Large intestine (tissue), 12 donors: ENCODE measurements at places on chromosomes 3 and 15. TPM values are rescaled to one million over a fixed set of nuclear protein-coding genes. Genes with fewer than 3 reads are reported as not detected.
A peak's percentile ranks its signal among the peaks of the same experiment; 100 is the strongest.

Gene PRKAR2A
- 28.6 TPM for polyA plus RNA-seq

Gene CKMT1B
- polyA plus RNA-seq: 15.3 TPM

Gene ELL3
- polyA plus RNA-seq: 38.9 TPM

Gene CHRNA3
- polyA plus RNA-seq: 26.6 TPM

Gene CERS3
- polyA plus RNA-seq: 0.15 TPM

DNA sequence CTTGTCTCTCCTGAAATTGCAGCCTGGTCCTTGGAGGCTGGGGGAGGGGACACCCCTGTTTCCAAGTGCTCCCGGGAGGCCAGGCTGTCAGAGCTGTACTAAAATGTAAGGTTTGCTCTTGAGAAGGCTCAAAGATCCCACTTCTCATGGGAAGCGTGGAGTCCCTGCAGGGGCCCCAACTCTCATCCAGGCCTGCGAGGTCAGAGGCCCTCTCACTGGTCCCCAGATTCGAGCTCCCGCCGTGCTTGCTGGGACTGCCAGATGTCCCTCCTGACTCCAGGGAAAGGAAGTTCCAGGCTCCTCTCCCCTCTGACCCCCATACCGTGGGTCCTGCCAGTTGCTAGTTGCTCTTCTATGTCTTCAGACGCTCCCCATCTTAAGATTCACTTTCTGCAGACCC lies 14.5 kb upstream of the ANPEP start:
- DNase-seq: no peak

- no peak for DNase-seq
Measured at GRCh38 chr3:192875971-192876565, 41.6 kb downstream of the MB21D2 start.

GRCh38 chr15:59492389-59493377 lies 54.7 kb downstream of the FAM81A start:
- DNase-seq: peak; percentile 64

- DNase-seq: no peak
Measured at GRCh38 chr3:12751571-12751970, 7.5 kb downstream of the TMEM40 start.

DNA sequence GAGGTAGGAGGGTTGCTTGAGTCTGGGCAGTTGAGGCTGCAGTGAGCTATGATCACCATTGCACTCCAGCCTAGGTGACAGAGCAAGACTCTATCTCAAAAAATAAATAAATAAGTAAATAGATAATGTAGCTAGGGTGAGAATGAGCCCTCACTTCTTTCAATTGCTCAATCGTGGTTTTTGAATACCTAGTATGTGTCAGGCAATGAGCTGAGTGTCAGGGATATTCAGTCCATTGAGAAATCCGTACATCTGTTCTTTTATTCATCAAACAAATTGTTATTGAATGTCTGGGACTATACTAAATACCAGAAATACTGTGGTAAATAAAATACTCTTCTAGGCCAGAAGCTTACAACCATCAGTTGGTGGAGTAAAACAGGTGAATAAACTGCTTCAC lies 6.2 kb upstream of the ZNF148 start:
- DNase-seq: no peak

DNA sequence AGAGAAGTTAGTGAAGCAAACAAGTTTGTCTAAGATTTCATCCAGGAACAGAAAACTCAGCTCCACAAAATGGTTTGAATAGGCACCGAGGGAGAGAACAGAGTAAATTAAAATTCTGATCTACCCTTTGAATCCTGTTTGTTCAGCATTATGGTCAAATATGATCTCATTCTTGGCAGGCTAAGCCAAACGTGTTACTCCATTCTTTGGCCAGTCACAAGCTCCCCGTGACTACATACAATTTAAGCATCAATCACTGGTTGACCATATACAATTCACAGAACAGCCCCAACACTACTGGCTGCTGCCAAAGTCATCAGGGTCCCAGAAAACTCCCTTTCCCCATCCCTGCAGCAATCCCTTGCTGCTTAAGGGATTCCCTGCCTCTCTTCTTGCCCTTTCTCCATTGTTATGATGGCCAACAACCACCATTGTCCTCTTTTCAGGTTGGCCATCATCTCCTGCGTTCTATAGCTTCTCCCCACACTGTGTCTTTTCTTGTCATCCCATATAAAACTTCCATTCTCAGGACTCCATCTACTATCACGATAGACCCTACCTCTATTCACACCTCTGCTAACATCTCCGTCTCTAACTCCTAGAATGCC lies 46.3 kb downstream of the GOLIM4 start:
- no peak for DNase-seq

DNA sequence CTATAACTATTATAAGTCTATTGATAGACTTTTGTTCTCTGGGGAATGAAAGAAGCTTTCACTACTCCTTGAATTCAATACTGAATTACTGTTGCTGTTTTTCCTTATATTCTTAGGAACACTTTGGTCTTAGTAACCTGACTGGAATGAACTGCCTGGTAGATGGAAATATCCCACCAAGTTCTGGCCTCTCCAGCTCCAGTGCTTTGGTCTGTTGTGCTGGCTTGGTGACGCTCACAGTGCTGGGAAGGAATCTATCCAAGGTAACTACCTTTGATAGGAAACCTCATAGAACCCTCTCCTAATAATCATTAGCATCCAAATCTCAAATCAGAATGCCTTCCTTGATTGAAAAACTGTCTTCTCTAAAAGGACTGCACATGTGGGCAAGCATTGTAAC lies 69.1 kb downstream of the GALK2 start:
- DNase-seq: no peak

- DNase-seq: no peak
Measured at GRCh38 chr3:74267131-74267530, 347.3 kb downstream of the CNTN3 start.

DNA sequence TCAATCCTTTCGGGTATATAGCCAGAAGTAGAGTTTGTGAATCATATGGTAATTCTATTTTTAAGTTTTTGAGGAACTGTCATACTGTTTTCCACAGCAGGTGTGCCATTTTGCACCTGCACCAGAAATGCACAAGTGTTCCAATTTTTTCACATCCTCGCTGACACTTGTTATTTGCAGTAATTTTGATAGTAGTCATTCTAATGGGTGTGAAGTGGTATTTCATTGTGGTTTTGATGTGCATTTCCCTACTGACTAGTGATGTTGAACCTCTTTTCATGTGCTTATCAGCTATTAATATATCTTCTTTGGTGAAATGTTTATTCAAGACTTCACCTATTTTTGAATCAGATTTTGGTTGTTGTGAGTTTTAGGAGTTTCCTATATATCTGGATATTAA lies 29.1 kb downstream of the GRM2 start:
- DNase-seq: no peak

DNA sequence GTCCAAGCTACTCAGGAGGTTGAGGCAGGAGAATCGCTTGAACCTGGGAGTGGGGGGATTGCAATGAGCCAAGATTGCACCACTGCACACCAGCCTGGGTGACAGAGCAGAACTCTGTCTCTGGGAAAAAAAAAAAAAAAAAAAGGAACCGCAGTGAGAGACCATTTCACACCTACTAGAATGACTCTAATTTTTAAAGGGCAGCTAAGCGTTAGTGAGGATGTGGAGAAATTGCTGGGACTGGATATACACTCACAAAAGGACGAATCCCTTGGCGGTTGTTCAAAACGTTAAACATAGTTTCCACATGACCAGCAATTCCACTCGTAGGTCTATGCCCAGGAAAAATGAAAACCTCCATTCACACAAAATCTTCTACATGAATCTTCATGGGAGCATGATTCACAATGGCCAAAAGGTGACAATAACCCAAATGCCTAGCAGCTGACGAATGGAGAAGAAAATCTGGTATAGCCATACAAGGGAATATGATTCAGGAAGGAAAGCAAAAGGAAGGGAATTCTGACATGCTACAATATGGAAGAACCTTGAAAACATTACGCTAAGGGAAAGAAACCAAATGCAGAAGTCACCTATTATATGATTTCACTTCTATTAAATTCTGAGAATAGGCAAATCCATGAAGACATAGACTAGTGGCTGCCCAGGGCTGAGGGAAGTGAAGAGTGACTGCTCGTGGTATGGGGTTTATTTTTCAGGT lies 127.0 kb downstream of the CHSY1 start:
- DNase-seq: peak; percentile 25

GRCh38 chr3:49903451-49904424 lies at the start of gene MST1R:
TSS of gene MST1R (minus strand) at chr3:49903873. CDS start at chr3:49903609, 264 bp downstream.
- peak; percentile 90 for DNase-seq

- DNase-seq: no peak
Measured at GRCh38 chr3:63986146-63986545, 37.1 kb downstream of the PSMD6 start.

DNA sequence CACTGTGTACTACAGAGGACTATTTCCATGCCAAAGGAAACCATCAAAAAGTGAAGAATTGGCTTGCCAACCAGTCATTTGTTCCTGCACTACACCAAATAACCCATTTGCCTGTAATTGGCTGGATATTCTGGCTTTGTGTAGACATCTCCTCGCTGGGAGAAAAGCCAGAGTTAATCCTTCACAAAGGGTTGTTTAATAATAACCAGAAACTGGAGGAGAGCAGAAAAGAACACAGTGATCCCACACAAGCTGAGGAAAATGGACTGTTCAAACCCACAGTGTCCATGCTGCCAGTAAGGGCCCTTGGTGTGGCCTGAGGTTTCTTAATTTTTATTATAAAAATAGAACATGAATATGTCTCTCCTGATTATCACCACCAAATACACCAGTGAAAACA lies 294.0 kb downstream of the RORA start:
- DNase-seq: no peak

DNA sequence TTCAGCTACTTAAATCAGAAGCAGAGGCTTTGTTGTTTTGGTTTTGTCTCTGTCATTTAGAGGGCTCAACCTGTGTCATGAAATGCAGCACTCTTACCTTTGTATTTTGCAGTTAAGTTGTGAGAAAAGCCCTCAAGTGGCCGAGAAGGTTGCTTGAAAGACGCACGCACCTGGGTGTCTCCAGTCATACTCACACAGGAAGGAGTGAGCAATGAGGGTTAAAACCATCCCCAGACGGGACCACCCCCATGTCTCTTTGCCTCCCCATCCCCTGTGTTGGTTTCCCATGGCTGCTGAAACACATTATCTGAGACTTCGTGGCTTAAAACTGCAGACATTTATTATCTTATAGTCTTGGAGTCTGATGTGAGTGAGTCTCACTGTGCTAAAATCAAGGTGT lies 376.1 kb upstream of the CFAP20DC start:
- no peak for DNase-seq

DNA sequence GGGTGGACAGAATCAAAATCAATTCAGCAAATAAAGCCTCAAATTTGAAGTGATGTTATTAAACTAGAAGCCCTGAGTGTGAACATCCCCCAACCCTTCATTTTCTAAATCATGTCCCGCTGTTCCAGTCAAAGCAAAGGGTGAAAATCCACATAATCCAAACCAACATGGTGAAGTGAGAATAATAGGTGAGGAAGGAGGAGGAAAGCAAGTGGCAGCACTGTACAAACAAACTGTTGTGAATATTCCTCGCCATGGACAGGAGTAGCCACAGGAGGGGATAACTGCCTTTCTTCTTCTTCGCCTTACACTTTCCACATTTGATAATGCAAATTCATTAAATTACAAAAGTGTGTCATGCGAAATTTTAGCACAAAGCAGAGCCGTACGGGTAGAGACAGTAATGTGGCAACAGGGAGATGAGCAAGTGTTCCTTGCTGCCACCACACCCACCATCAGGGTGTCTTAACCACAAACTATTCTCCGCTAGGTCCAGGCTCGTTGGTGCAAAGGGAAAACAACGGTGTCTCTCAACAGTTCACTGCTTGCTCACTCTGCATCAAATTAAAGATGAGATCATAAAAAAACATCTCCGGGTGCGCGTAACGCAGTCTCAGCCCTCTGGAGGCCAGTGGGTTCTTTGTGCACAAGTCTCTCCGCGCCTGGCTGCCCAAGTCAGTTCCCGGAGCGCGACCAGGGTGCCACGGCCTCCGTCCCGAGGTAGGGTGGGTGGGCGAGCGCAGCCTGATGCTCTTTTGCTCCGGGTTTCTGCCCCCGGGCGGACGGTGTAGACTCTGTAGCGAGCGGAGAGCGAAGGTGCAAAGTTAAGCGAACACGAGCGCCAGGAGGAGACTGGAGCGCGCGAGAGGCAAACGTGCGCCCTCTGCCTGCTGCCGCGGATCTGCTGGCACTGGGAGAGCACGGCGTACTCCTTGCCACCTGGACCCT lies 6.7 kb downstream of the EPHA3 start:
- peak; percentile 69 for DNase-seq

- DNase-seq: no peak
Measured at GRCh38 chr15:28459279-28459678, 73.5 kb downstream of the GOLGA8G start.

GRCh38 chr15:31169558-31169957 lies 68.0 kb upstream of the TRPM1 start:
- no peak for DNase-seq

DNA sequence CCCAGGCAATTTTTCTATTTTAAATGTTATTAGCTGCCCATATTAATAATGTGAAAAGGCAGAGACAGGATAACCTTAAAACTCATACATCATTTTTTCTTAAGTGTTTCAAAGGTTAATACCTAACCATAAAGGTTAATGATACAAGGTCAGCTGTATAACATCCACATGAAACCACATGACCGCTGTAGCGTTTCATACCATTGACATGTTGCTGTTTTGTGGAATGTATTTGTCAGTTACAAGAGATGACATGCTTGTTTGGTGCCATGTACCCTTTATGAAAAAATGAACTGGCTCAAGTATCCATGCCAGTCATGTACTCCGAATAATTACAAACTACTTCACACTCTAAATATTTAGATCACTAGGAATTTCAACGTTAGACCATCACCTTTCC lies 207.4 kb downstream of the FMN1 start:
- DNase-seq: no peak
